ENCODE measurements at places on chromosomes 3 and 15.

GRCh38 chr3:161560008-161560637 is 63.5 kb downstream of the OTOL1 start:
- DNase-seq, result no peak

DNA sequence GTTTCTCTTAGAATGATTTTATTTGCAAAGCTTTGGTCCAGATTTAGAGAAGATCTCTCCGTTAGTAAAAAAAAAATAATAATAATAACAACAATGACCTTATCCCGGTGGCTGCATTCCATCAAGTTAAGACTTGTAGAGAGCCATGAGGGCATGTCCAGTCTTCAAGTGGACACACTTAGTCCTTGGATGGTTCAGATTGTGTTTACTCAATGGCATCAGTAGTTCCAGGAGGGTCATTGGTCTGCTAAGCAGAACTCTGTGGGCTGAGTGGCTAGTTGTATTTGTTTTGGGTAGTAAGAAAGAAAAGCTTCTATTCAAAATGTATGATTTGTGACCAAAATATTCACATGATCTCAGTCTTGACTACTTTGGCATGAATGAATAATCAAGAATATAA is 116.3 kb upstream of the UBE2E2 start:
- DNase-seq, result no peak

GRCh38 chr3:42066516-42067181 is 24.5 kb upstream of the TRAK1 start:
- DNase-seq, result no peak

- no peak for DNase-seq
Observed at GRCh38 chr15:70098461-70099166, 897 bp upstream of the TLE3 start.

DNA sequence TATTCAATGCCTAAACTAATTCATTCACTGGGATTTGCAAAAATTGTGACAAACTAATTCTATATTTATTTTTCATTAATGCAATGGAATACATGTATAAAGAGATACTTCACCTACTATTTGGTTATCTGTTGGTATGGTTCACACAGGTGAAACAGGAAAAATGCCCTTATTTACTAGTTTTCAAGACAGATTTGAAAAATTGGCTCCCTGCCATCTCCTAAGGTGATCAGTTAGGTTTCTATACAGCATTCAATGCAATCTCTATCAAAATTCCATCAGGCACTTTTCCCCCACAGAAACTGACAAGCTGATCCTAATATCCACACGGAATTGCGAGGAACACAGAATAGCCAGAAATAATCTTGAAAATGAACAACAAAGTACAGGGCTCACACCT is 101.1 kb downstream of the DLG1 start:
- no peak for DNase-seq

GRCh38 chr3:72786668-72787067 is 61.6 kb downstream of the SHQ1 start:
- DNase-seq, result no peak

DNA sequence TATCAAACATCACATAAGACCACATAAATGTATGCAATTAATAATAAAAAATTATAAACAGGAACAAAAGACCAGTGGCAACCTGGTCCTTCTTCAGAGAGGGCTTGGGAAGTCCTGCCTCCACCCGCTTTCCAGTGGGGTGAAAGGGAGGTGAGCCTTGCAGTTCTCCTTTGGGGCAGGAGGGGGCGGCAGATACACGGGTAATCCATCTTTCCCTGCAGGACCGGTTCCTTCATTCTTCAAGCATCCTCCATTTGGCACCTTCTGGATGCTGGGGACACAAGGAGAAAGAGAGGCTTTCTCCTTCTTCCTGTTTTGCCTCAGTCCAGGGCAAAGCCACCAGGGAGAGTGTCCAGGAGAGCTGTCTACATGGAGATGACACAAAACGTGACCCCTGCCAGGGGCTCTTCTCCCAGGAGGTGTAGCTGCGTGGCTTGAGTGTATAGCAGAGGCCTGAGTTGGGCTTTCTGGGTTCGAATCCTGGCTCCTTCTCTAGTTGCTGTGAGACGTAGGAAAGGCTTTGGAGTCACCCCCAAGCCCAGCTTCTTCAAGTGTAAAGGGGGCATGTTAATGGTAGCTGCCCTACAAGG is 23.2 kb downstream of the RPLP1 start:
- DNase-seq, result peak; percentile 64

All from stimulated activated CD8-positive, alpha-beta memory T cell treated with anti-CD3 and anti-CD28 coated beads, Interleukin-7, amount 100 ng/mL, for 24 hours (primary cell).